Metanephros (tissue), 2 donors: ENCODE measurements at places on chromosomes 1 and 21. TPM values are rescaled to one million over a fixed set of nuclear protein-coding genes. Genes with fewer than 3 reads are reported as not detected.

The RPS6KA1 gene
- total RNA-seq = 32.4 TPM

The FCRL3 gene
- total RNA-seq = 0.06 TPM

The ERG gene
- 14.6 TPM for total RNA-seq

The LIN9 gene
- 7.4 TPM for total RNA-seq

The USH2A gene
- total RNA-seq = 0.53 TPM

The CFAP45 gene
- 0.41 TPM for total RNA-seq

The GREM2 gene
- 3.9 TPM for total RNA-seq

The SEMA4A gene
- 20.3 TPM for total RNA-seq

The SUMO3 gene
- 54.2 TPM for total RNA-seq

The C2CD4D gene
- 0.12 TPM for total RNA-seq

The UBASH3A gene
- 0.23 TPM for total RNA-seq

The ERICH3 gene
- 0.12 TPM for total RNA-seq

The DMBX1 gene
- total RNA-seq = not detected

The CRYAA gene
- not detected for total RNA-seq

The SAMSN1 gene
- total RNA-seq = 6.2 TPM

The MRTO4 gene
- total RNA-seq = 18.2 TPM

The HPCAL4 gene
- total RNA-seq = 1.2 TPM

The TPRG1L gene
- total RNA-seq = 24.5 TPM

The CELA2B gene
- total RNA-seq = not detected

The MYBPH gene
- total RNA-seq = 12.0 TPM

The TEX38 gene
- total RNA-seq = not detected

The PTPN22 gene
- 1.5 TPM for total RNA-seq

The RAB7B gene
- 3.6 TPM for total RNA-seq

The TNFSF4 gene
- 1.8 TPM for total RNA-seq

The SPRR3 gene
- 0.58 TPM for total RNA-seq

The C1orf185 gene
- not detected for total RNA-seq

The CCDC30 gene
- 16.0 TPM for total RNA-seq

The PER3 gene
- 12.7 TPM for total RNA-seq

The MIGA1 gene
- total RNA-seq = 26.5 TPM

The ZMYND12 gene
- total RNA-seq = 3.5 TPM

The SIK1 gene
- total RNA-seq = 22.8 TPM

The TSACC gene
- total RNA-seq = not detected

The HSD3B1 gene
- total RNA-seq = not detected
